Stimulated activated CD8-positive, alpha-beta memory T cell treated with anti-CD3 and anti-CD28 coated beads, Interleukin-2, amount 100 ng/mL, for 1 hour (primary cell): ENCODE measurements at places on chromosomes 2 and 18.

- DNase-seq, result no peak
These were observed 6.2 kb downstream of the RNU2-63P start for GRCh38 chr2:88010136-88010535.

DNA sequence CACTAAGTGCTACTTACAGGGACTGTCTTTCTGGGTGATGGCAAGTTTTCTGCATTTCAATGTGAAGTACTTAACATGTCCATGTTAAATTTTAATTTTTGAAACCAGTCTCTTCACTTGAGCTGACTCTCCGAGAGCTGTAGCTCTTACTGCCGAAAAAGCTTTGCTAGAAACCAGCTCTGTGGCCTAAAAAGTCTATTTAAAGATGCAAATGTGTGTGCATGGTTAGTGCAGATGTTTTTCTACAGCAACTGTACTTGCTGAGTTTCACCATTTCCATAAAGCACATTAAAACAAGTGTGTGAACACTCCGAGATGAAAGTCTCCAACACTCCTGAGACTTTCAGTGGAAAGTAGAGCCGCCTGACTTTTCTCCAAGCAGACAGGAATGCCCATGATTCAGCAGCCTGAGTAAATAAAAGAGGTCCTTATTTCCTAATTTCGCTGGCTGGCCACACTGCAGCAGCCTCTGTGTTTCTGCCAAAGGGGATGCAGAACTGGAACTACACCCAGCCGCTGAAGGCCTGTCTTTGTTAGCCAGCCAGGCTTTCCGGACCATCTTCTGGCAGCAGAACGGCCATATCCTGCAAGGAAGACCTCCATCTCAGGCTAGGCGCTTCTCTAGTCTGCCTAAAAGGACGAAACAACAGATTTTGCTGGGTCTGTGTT, 121.2 kb downstream of the ZNF521 start:
- no peak for DNase-seq

DNA sequence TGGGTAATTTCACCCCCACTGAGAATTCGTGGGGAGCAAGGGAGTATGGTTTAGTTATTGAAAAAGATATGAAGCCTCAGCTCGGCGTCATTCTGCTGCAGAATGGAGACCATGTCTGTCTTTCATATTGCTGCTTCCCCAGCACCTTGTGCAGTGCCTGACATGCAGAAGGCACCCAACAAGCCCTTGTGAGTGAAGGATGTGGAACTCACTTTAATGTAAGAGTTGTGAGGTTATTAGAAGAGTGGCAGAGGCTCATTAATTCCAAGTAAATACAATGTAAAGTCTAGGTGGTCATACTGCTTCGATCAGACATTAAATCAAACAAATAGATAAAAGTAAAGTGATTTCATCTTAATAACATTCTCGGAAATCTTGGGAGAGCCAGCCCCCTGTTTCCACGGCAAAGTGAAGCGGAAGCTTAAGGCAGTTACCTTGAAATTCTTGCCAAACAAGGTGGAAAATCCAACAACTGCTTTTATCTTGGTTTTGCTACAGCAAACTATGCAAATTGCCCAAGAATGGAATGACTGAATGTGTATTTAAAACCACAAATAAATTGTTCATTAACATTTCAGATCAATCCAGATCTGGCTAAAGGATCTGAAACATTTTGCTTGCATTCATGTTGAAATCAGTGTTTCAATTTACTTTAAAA, 9.6 kb downstream of the CFAP221 start:
- DNase-seq, result no peak

GRCh38 chr2:152098496-152099366, at the start of gene CACNB4:
TSS of gene CACNB4 (minus strand) at chr2:152099044.
- no peak for DNase-seq

- DNase-seq, result no peak
These were observed 17.3 kb upstream of the MTX2 start for GRCh38 chr2:176251928-176252327.

DNA sequence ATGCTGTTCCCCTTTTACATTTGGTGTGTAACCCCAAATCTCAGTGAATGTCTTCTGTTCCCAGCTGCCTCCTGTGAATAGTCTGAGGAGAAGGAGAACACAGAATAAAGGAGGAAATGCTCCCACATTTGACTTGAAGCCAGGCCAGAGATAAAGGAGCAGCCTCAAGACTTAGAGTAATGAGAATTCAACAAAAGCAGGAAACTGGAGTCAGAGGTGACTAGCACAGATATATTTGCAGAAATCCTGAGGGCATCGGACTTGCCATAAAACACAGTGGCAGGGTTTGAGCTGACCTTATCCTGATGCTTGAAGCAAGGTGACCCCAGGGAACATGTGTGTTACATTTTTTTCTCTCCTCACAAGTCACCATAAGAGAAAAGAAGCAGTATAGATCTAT, 291.4 kb upstream of the RND3 start:
- DNase-seq, result no peak

DNA sequence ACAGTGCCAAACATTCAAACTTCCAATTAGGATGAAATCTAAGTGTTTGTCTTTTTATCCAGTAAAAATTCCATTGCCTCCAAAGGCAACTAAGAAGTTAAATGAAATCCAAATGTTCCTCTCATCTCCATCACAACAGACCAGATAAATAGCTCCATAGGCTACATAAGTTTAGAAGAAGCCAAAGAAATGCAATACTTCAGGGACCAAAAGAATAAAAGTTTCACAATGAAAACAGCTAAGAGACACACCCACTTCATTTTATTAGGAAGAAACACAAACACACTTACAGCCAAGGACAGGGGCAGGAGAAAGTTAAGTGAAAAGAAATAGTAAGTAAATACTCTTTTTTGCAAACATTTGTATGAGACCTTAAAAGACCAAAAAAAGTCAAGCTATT, 88.5 kb upstream of the CCDC150 start:
- DNase-seq, result no peak

- DNase-seq, result no peak
These were observed 62.3 kb upstream of the MGAT4A start for GRCh38 chr2:98793275-98793674.

GRCh38 chr2:173187941-173188788, 112.5 kb downstream of the MAP3K20 start:
- DNase-seq, result no peak

GRCh38 chr2:134458950-134459349, 205.1 kb downstream of the MGAT5 start:
- no peak for DNase-seq

DNA sequence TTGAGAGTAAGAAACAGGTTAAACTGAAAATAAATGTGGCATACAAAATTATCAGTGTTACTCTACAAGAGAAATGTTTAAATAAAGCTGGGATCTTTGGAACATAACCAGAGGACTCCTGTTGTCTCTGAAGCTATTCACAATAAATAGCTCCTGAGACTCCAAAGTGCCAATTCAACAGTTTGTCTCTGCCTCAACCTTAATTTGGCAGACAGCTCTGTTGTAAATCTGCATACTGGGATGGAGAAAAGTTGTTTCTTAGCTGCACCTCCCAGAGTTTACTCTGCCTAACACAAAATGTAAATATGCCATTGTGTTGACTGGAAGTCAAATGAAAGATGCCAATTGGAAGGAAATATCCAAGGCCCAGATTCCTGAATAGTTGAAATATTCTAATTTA, 238.5 kb upstream of the EPHA4 start:
- no peak for DNase-seq

DNA sequence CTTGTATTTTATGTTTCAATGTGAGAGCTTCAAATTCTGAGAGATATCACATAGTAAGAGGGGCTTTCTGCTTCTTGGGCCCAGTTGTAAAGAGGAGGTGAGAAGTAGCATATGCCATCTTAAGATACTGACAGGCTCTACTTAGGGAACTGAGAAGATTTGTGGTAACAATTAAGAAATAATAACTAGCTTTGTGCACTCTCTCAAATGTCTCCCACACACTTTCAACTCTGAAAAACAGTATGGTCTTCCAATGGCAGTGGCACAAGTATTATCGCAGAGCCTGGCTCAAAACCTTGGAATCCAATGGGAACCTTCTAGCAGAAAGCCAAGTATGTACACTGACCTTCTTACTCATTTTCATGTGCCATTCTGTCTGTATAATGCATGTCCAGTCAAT, 80.3 kb upstream of the FAM237A start:
- no peak for DNase-seq

GRCh38 chr18:35522130-35522959, 24.6 kb upstream of the INO80C start:
- no peak for DNase-seq

GRCh38 chr2:150538651-150539201, 51.3 kb upstream of the RND3 start:
- no peak for DNase-seq

- no peak for DNase-seq
These were observed 22.3 kb downstream of the CLASP1 start for GRCh38 chr2:121626777-121627524.

DNA sequence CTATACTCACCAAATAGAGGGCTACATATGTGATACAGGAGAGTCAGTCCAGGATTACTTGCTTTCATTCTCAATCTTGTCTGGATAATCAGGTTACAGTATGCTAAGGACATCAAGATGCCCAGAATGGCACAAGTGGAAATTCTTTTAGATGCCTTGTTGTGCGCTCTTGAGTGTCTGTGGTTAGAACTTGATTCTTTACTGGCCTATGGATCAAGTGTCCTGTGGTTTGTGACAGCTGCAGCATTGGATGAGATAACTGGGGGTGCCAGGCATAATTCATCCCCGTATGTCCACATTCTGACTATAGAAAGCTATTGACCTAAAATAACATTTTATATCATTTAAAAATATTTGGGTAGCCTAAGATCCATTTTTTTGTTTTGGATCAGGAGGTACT, 40.1 kb downstream of the CDC42EP3 start:
- DNase-seq, result no peak

DNA sequence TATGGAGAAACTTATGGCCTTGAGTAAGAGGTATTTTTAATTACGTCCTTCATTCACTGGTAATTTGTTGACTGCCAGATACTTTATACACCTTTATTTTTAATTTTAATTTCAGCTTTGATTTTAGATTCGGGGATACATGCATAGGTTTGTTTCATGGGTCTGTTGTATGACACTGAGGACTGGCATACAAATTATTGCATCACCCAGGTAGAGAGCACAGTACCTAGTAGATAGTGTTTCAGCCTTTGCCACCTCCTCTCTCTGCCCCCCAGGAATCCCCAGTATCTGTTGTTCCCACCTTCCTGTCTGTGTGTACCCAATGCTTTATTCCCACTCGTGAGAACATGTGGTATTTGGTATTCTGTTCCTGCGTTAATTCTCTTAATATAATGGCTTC, 137.9 kb downstream of the RTN4 start:
- DNase-seq, result no peak

DNA sequence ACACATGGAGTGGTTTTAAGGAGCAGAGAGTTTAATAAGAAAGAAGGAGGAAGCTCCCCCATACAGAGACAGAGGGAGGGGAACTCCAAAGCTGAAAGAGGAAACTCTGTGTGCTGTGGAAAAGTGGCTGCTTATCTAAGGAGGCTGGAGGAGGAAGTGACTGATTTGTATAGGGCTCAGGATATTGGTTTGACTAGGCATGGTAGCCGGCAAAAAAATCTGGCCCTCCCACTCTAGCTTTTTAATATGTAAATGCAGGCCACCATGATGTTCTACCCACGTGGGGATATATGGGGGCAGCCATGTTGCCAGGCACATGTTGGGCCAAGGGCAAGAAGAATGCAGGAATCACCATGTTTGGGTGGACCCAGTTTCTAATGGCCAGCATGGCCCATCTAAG, 64.3 kb downstream of the HNMT start:
- DNase-seq, result no peak

- no peak for DNase-seq
These were observed 25.0 kb downstream of the CRACDL start for GRCh38 chr2:98911126-98911375.

- no peak for DNase-seq
These were observed 137.3 kb upstream of the PTPRM start for GRCh38 chr18:7429831-7430230.

DNA sequence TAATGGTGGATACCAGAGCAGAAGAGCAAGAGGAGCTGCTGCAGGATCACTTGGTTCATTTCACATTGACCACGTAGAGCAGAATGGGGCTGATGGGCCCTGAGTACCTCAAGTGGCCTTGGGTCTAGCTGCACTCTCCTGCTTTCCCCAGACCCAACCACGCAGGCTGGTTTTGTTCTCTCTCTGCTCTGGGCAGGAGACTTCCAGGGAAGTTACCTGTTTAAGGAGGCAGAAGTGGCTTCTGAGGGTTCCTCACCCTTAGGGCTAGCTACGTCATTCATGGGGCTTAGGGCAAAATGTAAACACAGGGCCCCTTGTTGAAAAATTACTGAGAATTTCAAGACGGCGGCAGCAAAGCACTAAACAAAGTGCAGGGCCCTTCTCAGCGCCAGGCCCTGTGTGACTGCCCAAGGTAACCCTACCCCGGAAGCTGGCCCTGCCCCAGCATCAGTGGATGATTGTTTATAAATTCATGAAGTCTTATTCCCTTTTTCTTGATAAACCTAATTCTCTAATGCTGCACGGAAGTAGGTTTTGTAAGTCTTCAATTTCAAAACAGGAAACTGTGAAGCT, 75.9 kb downstream of the TMEM182 start:
- no peak for DNase-seq

GRCh38 chr2:18265614-18266586, 294.6 kb downstream of the RDH14 start:
- DNase-seq, result no peak

DNA sequence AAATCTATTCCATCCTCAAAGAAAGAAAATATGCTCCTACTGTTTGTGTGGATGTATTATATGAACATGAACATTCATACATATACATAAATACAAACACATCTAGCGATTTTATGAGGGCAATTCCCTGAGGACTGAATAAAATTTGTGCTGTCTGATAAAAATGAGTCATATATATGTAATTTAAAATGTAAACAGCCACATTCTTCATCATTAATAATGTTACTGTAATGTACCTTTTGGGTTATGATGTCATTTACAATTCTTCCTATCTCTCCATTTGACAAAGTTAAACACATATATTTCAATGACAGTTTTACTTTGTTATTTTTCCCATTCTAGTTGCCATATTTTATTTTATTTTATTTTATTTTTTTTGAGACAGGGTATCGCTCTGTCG, 91.3 kb upstream of the ZFP36L2 start:
- DNase-seq, result no peak

- no peak for DNase-seq
These were observed 236.0 kb upstream of the SPHKAP start for GRCh38 chr2:228417526-228417925.

- no peak for DNase-seq
These were observed 13.3 kb upstream of the MSH2 start for GRCh38 chr2:47389692-47390091.

DNA sequence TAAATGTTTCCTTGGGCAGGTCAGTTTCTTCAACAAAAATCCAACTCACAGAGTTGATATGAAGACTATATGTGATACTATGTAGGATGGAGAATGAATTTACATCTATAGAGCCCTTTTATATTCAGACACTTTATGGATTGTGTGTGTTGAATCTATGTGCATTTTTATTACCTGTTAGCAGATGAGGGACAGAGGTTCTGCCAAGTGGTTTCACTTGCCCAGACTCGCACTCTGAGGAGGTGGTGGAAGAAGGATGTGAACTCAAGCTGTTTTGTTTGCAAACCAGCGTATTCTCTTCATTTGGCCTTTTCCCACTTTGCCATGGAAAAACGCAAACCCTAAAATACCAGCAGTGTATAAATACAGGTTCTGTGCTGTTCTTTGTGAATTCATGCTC, 237.6 kb downstream of the TDRD15 start:
- no peak for DNase-seq

GRCh38 chr2:172216477-172216876, 113.8 kb upstream of the DLX2 start:
- no peak for DNase-seq

- no peak for DNase-seq
These were observed 698.3 kb upstream of the FANCL start for GRCh38 chr2:58939388-58939787.
